CD8-positive, alpha-beta memory T cell (primary cell): ENCODE measurements at places on chromosomes 3 and 15.

DNA sequence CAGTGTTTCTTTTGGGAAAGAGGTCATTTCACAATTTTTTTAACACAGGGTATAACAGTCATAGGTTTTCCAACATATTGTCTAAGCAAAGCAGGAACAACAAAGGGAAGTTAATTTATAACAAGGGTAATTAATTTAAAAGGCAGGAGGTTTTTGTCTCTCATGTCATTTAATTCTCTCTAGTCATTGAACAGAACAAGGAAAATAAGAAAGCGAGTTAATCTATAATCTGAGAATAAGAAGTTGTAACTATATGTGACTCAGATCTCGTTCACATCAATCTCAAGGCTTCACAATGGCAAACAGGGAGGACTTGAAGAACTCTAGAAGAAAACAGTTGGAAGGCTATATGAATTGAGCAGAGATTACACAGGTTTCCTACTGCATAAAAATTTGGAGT, 579.8 kb upstream of the CCDC54 start:
- no peak overlapping the region for H3K4me3 ChIP-seq
- H3K4me1 ChIP-seq = no peaks in the 10 kb centered on the region
- no peaks in the 10 kb centered on the region for H3K36me3 ChIP-seq

- no peak for DNase-seq
- no peaks in the 10 kb centered on the region for H3K27me3 ChIP-seq
- no peak overlapping the region for H3K27ac ChIP-seq
- peak overlapping the region; percentile 75 for H3K4me3 ChIP-seq
These were observed 805 bp downstream of the SERPINI1 start for GRCh38 chr3:167736264-167736787.

GRCh38 chr15:49589030-49589429, 31.6 kb downstream of the FAM227B start:
- H3K27me3 ChIP-seq = no peaks in the 10 kb centered on the region
- no peaks in the 10 kb centered on the region for H3K4me1 ChIP-seq
- no peak for DNase-seq
- no peaks in the 10 kb centered on the region for H3K36me3 ChIP-seq
- H3K4me3 ChIP-seq = no peak overlapping the region

- H3K27ac ChIP-seq = no peak overlapping the region
- no peak overlapping the region for H3K4me3 ChIP-seq
- no peaks in the 10 kb centered on the region for H3K27me3 ChIP-seq
These were observed 47.4 kb upstream of the SMAD3 start for GRCh38 chr15:67018026-67018425.

DNA sequence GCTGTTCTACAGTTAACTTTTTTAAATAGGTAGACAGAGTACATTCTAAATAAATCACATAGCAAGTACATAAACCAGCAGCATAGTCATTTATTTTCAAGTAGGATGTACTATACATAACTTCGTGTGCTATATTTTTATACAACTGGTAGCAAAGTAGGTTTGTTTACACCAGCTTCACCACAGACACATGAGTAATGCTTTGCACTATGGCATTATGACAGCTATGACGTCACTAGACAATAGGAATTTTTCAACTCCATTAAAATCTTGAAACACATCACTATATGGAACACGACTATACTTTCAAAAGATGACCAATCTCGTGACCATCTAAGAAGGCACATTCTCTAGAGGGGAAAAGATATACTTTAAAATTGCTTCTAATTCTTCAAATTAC, 3.5 kb downstream of the TEX55 start:
- no peak for DNase-seq
- no peaks in the 10 kb centered on the region for H3K27me3 ChIP-seq
- no peak overlapping the region for H3K27ac ChIP-seq
- H3K4me1 ChIP-seq = no peaks in the 10 kb centered on the region
- no peak overlapping the region for H3K4me3 ChIP-seq
